ENCODE measurements at places on chromosomes 1 and 21.

DNA sequence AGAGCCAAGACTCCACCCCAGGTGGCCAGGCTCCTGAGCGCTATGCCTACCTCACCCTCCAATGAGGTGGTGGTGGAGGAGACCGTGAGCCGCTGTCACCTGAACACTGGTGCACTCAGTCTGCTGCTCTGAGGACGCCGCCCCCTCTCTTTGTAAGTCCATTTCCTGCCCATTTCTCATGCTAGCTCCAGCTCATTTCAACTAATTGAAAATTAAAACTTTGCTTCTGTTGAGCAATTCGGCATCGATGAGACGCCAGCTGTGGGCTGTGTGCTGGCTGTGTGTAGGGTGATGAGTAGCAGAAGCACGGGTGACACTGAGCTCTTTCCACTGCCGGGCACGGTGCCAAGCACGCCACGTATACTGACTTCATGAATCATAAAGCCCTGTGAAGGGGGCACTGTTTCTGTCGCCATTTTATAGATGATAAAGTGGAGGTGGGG lies 11.2 kb downstream of the TNFRSF1B start:
- no peak for DNase-seq
- no peak overlapping the region for H3K27ac ChIP-seq
- no peaks in the 10 kb centered on the region for H3K27me3 ChIP-seq
- H3K36me3 ChIP-seq = no peaks in the 10 kb centered on the region
- peaks cover 63% of the 10 kb centered on the region for H3K4me1 ChIP-seq

- H3K4me1 ChIP-seq = no peaks in the 10 kb centered on the region
- no peak for DNase-seq
- H3K36me3 ChIP-seq = no peaks in the 10 kb centered on the region
- H3K4me3 ChIP-seq = no peak overlapping the region
- no peaks in the 10 kb centered on the region for H3K27me3 ChIP-seq
- no peak overlapping the region for H3K27ac ChIP-seq
These were observed 241.7 kb upstream of the CAMK1G start for GRCh38 chr1:209341673-209342420.

DNA sequence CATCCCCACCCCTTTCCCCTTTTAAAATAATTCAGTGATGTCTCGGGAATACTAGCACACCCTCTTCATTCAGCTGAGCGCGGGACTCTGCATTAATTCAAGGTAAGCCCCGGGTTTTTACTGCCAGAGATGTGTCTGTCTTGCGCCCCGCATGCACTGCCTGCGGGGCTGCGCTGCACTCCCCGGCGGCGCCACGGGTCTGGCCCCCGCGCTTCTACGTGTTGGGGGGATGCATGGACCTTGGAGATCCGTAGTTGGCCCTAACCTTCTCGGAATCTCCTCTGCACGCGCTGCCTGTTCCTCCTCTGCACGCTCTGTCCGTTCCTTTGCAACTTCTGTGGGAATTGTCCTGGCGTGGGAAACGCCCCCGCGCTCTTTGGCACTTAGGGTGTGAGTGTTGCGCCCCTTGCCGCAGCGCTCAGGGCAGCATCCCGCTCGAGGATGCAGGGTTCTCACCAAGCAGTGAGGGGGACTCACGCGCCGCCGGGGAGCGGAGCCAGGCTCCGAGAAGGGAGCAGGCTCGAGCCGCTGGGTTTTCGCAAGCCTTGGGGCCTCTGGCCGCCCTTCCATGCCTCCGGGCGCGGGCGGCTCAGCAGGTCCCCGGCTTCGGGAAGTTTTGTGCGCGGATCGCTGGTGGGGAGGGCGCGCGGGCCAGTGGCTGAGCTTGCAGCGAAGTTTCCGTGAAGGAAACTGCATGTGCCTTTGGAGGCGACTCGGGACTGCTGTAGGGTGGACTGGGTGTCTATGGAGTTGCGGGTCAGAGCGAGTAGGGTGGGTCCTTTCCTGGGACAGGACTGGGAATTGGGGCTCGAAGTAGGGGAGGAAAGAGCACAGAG lies 165.1 kb upstream of the CACNA1E start:
- H3K36me3 ChIP-seq = no peaks in the 10 kb centered on the region
- DNase-seq = peak; percentile 9
- peaks cover 95% of the 10 kb centered on the region for H3K27me3 ChIP-seq
- H3K4me3 ChIP-seq = peak overlapping the region; percentile 69
- H3K27ac ChIP-seq = no peak overlapping the region
- H3K4me1 ChIP-seq = peaks cover 32% of the 10 kb centered on the region

GRCh38 chr1:48049823-48050535 lies 52.8 kb upstream of the TRABD2B start:
- H3K27me3 ChIP-seq = peaks cover 1% of the 10 kb centered on the region
- no peak overlapping the region for H3K4me3 ChIP-seq

DNA sequence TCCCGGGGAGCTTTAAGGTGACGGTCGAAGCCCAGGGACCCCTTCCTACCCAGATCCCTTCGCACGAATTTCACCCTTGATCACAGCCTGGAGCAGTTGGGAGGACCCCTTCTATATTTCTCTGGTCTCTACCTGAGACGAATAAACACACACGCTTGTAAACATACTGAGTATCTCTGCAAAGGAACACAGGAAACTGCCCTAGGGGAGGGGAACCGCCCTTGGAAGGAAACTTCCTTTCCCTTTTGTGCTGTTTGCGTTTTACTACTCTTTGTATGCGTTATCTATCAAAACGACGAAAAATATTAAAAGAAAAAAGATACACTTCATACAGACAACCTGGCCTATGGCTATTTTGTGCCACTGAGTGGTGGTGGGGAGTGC lies 750 bp downstream of the NECAP2 start:
- no peaks in the 10 kb centered on the region for H3K27me3 ChIP-seq
- H3K27ac ChIP-seq = peak overlapping the region; percentile 35
- peaks cover 17% of the 10 kb centered on the region for H3K4me1 ChIP-seq
- no peaks in the 10 kb centered on the region for H3K36me3 ChIP-seq
